ENCODE measurements at places on chromosomes 6 and 20.

- DNase-seq: no peak
Observed at GRCh38 chr6:91213229-91213901, 626.5 kb upstream of the MAP3K7 start.

DNA sequence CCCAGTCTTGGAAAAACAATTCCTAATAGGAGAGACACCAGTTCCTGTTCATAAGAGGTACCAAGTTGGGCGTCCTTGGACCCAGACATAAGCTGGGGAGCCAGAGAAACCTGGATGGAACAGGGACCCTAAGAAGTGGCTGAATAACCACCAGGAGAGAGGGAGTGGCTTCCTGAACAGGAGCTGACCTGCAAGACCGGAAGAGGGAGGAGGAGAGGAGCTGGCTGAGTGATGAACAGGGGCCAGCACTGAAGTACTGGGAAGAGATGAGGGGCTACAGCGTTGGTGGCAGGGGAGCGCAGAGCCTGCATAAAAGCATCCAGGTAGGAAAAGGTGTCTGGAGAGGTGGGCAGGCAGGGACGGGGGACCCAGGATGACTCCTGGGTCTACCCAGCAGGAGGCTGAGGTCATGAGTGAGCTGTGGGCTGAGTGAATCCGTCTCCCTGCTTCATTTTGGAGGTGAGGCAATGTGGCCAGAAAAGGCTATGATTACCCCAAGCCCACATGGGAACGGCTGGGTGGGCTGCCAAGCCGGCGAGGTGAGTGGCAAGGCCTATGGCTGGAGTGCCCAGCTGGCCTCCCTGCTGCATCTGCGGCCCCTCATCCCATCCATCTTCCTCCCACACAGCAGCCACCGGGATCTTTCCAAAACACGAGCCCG lies 34.4 kb upstream of the ZFAND3 start:
- no peak for DNase-seq

DNA sequence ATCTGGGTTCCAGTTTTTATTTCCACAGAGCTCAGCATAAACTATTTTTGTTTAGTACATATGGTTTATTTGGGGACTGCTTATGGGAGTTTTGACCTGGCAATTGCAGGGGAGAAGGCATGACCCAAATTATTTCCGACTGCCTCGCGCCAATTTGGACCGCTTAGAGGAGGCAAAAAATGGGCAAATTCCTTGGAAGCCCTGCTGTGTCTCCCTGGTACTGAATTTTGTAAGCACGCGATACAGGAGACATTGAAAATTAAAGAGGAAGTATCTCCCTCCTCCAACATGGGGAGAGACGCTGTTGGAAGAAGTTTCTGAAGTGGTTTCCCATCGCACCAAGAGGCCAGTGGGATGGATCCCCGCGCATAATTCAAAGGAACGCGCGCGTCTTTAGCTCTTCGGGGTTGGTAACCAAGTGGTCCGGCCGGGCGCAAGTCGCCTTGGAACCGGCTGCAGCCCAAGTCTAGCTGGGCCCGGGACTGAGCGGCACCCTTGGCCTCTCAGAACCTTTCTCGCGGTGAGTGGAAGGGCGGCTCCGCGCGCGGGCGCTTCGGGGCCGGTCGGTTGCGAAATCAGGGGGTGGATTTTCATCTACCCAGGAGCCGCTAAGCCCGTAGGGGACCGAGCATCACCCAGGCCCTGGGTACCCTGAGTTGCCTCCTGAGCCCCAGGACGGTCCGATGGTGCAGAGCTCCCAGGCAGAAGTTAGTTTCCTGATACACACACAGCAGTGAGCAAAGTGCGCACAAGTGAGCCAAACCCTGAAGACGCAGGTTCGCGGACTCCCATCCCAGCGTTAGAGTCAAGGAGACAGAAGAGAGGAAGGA lies 6.2 kb downstream of the NKX2-2 start:
- DNase-seq: no peak

- no peak for DNase-seq
Observed at GRCh38 chr6:21227486-21227885, 366.1 kb upstream of the SOX4 start.

GRCh38 chr6:1802491-1803395 lies 193.0 kb downstream of the FOXC1 start:
- no peak for DNase-seq

GRCh38 chr20:58577871-58578598 lies 62.8 kb upstream of the APCDD1L start:
- no peak for DNase-seq

GRCh38 chr20:23446505-23446904 lies 6.2 kb downstream of the CST11 start:
- no peak for DNase-seq

DNA sequence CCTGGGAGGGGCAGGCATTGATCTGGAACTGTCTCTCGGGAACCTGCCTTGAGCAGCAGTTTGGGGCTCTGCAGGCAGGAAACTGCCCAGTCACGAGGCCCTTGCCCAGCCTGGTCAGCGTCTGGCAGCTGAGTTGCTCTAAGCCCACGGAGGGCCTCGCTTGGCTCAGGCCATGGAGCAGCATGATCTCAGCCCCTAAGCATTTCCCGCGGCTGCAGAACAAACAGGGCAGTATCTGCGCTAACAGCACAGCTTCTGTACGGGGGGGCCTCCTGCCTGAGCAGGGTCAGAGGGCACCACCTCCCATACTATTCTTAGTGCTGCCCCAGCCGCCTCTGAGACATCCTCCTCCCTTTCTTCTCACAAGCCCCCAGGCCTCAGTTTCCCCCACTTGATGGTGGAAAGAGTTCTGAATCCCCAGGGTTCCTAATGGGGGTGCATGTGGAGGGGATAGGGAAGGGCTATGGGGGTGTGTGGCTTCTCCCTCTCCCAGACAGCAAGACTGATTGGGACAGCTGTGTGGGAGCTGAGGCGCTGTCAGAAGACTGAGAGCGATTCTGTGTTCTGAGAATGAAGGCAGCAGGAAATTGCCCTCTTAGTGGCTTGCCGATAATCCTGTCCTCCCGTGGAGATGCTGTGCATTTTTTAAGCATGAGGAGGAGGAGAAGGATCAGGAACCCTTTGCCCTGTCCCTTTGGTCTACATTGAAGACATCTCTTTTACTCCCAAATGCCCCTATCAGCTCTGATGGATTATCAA lies 46.4 kb downstream of the MOCS1 start:
- peak; percentile 59 for DNase-seq

DNA sequence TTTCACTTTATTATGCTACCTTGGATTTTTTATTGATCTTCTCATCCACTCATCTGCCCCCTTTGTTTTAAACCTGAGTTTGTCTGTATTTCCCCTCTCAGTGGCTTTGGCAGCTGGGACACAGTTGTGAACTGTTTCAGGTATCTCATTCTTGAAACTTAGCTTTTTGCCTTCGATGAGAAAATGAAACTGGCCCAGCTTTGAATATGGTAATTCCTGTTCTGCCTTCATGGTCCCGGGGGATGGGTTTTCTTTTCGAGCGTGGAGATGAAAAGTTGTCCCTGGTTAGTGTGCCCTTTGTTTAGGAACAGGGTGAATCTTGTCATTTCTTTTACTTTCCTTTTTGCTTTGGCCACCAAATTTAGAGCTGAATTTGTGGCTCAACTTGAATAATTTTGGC lies 25.6 kb downstream of the DHX35 start:
- DNase-seq: no peak

- DNase-seq: no peak
Observed at GRCh38 chr20:3733119-3733995, 872 bp downstream of the HSPA12B start.

DNA sequence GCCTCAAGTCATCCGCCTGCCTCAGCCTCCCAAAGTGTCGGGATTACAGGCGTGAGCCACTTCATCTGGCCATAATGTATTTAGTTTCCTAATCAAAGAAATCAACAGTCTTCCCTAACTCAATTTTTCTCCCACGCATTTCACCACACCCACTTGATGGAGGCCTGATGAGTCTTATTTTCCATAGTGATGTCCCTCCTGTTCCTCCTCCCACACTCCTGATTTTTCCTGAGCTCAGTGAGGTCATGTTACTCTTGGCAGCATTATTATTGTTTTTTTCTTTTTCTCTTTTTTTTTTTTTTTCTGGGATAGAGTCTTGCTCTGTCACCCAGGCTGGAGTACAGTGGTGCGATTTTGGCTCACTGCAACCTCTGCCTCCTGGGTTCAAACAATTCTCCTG lies 8.9 kb downstream of the ABRACL start:
- peak; percentile 23 for DNase-seq

GRCh38 chr20:44118185-44119033 lies 68.6 kb downstream of the JPH2 start:
- DNase-seq: no peak

DNA sequence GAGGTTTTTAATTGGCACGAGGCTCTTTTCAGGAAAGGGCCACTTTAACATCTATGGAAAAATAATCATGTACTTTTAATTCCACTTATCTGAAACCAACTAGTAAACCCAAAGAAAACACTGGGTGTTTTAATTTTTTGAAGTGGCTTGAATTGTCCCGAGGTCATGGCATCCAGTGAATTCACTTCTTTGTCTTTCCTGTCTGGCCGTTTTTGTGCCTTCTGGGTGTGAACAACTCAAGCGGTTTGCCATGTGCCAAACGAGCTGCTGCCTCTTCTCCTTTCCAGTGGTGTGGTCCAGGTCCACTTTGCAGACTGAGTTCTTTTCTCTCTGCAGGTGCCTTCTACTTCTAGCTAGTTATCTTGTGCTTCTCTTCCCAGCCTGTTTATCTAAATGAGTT lies 117.5 kb downstream of the PLCB4 start:
- no peak for DNase-seq

GRCh38 chr6:108353853-108354252 lies 59.0 kb downstream of the AFG1L start:
- DNase-seq: no peak

- no peak for DNase-seq
Observed at GRCh38 chr20:52972190-52972937, at the start of gene TSHZ2. TSHZ2 (plus strand) TSS chr20:52972358; CDS start chr20:52973294, 936 bp downstream.

DNA sequence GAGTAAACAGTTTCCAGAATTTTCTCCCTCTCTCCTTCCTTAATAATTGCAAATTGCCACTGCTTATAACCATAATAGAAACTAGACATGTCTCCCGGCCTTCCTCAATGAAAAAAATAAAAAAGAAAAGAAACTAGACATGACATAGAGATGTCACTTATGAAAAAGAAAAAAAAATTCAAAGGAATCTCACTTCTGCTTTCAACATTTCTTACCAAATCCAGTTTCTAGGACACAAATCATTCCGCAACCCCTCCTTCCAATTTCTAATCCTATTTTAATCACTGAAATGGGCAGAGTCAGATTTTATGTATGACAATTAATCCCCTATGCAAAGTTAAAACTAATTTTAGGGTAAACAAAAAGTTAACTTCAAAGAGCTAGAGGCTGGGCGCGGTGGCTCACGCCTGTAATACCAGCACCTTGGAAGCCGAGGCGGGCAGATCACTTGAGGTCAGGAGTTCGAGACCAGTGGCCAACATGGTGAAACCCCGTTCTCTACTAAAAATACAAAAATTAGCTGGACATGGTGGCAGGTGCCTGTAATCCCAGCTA lies 40.1 kb upstream of the EEF1A1 start:
- DNase-seq: no peak

DNA sequence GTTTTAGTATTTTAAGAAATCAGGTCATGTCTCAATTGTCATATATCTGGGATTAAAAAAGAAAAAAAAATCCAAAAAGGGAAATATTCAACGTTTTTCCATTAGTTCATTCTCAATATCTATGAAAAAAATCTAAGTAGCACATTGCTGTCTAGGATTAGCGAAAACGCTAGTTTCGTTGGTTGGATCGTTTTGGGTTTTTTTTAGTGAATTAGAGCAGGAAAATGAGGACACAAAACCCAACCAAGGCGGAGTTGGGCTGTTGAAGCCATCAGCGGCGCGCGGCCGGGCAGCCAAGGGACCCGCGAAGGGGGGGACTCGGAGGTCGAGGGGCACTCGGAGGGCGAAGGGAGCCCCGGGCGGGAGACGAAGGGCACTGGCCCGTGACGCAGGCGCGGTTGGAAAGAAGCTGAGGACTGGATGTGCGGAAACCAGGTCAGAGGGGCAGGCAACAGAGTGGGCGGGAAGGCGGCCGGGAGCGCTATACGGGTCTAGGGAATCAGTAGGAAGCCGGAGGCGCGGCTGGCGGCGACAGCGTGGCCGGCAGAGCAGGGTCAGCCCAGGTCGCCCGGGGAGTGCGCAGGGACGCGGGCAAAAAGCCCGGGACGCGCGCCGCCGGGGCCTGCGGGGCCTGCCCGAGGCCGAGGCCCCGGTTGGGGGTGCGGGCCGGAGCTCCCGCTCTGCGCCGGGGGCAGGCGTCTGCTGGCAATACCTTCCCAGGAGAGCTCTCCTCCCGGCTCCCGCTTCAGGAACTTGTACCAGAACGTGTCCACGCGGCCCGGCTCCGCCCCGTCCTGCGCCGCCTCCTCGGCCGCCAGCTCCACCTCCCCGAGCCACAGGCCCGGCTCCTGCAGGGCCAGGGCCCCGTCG lies 599 bp downstream of the EPM2A start:
- no peak for DNase-seq

DNA sequence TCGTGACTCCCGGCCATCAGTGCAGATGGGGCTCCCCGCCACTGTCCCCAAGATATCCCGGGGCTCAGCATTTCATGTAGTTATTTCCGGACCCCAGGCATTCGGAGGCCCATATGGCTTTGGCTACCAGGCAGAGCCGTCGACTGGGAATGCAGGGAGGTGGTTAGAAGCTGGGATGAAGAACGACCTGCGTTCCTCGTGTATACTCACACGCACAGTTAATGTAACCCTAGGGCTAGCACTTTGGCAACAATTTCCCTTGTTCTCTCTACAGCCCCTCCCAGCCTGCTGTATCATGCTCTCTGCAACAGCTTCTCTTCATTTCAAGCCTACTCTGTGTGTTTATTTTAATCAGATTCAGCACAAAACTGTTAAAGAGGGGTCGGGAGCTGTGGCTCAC lies 240.4 kb downstream of the MYLK4 start:
- no peak for DNase-seq

DNA sequence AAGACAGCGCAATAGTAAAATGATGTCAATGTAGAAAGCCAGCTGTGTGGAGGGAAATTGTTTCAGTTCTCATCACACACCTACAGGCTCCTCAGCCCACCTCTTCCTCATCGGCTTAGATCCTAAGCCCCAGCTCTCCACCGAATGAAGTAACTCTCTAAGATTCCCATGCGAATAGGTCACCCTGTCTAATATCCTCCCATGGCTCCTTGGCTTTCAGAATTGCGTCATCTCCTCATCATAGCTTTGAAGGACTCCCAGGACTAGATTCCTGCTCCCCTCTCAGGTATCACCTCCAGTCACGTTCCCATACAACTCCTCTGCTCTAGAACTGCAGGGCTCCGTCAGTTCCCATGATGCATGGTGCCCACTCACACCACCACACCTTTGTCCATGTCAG lies 16.2 kb upstream of the SLC22A16 start:
- no peak for DNase-seq

- DNase-seq: peak; percentile 5
Observed at GRCh38 chr6:121222656-121223055, 111.6 kb downstream of the TBC1D32 start.

GRCh38 chr6:44742201-44742600 lies 354.7 kb downstream of the CDC5L start:
- no peak for DNase-seq

GRCh38 chr6:107114926-107115694 lies at the start of gene BEND3:
BEND3 (minus strand) TSS chr6:107115515; CDS start chr6:107099285, 16,230 bp downstream.
- no peak for DNase-seq

DNA sequence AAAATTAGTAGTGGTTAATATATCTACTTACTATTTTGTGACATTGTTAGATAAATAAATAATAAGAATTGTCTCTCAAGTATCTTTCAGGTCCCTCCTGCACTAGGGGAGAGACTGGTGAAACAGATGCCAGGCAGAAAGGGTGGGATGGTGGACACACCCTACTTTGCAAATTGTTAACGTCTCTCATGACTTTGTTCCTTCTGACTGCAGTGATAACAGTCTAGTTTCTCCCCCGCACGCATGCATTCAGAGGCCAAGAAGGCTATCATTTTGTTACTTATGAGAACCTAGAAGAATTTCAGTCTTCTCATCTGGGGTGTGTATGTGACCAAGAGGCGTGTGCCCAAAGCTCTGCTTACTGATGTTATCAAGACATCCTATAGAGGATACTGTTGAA lies 152.3 kb downstream of the EDN1 start:
- no peak for DNase-seq

Measured in AG04449 (cell line).